ENCODE measurements at places on chromosomes 16 and 17.

- peaks cover 11% of the 10 kb centered on the region for H3K36me3 ChIP-seq
- peak within 1 kb of the TSS; percentile 94 for H3K4me3 ChIP-seq
- H3K4me1 ChIP-seq, result peaks cover 46% of the 10 kb centered on the region
- peak within 1 kb of the TSS; percentile 98 for H3K27ac ChIP-seq
- no peaks in the 10 kb centered on the region for H3K27me3 ChIP-seq
Measured at GRCh38 chr16:50741781-50742575, at the start of gene CYLD. Gene CYLD (plus strand): TSS chr16:50742086. CDS start chr16:50749699, 7,613 bp downstream.

DNA sequence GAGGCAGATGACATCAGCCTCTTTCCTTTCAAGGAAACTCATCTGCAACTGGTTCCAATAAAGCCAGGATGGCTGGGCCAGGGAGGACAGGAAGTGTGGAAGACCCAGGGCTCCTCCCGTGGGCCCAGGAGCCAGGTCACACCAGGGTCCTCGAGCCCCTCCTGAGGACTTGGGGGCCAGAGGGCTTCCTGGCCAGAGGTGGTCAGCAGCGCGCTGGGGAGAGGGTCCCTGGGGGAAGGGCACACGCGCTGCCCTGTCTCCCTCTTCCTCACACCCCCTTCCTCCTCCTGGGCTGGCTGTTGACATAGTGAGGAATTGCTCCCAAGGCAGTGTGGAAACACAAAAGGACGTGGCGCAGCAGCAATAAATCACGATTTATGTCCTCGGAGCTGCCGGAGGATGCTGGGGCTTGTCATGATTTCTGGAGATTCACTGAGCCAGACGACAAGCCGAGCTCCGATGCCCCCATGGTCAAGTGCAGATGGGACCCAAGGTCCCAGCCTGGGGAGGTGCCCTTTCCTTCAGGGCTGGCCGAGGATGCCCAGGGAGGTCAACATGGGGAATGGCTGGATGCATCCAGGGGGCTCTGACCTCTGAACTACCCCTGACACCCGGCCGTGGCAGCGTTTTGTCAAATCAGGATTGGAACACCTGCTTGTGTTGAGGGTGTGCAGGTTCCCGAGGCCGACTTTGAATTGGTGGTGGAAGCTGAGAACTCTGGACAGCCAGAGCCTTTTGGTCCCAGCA, 152.6 kb downstream of the IRF8 start:
- peaks cover 64% of the 10 kb centered on the region for H3K27me3 ChIP-seq
- H3K4me1 ChIP-seq, result peaks cover 5% of the 10 kb centered on the region
- DNase-seq, result no peak
- no peaks in the 10 kb centered on the region for H3K36me3 ChIP-seq

- peaks cover 9% of the 10 kb centered on the region for H3K27me3 ChIP-seq
- no peak overlapping the region for H3K4me3 ChIP-seq
- no peaks in the 10 kb centered on the region for H3K36me3 ChIP-seq
- DNase-seq, result no peak
- H3K4me1 ChIP-seq, result no peaks in the 10 kb centered on the region
Measured at GRCh38 chr16:49376206-49376605, 2.6 kb downstream of the C16orf78 start.

- no peaks in the 10 kb centered on the region for H3K27me3 ChIP-seq
- H3K27ac ChIP-seq, result no peak overlapping the region
- H3K4me1 ChIP-seq, result peaks cover 21% of the 10 kb centered on the region
- DNase-seq, result no peak
Measured at GRCh38 chr17:29574732-29575510, 6.4 kb downstream of the TP53I13 start.

GRCh38 chr17:17888371-17888770, 51.6 kb upstream of the SREBF1 start:
- peaks cover 7% of the 10 kb centered on the region for H3K36me3 ChIP-seq
- H3K27me3 ChIP-seq, result no peaks in the 10 kb centered on the region
- DNase-seq, result no peak
- H3K4me1 ChIP-seq, result peaks cover 4% of the 10 kb centered on the region

DNA sequence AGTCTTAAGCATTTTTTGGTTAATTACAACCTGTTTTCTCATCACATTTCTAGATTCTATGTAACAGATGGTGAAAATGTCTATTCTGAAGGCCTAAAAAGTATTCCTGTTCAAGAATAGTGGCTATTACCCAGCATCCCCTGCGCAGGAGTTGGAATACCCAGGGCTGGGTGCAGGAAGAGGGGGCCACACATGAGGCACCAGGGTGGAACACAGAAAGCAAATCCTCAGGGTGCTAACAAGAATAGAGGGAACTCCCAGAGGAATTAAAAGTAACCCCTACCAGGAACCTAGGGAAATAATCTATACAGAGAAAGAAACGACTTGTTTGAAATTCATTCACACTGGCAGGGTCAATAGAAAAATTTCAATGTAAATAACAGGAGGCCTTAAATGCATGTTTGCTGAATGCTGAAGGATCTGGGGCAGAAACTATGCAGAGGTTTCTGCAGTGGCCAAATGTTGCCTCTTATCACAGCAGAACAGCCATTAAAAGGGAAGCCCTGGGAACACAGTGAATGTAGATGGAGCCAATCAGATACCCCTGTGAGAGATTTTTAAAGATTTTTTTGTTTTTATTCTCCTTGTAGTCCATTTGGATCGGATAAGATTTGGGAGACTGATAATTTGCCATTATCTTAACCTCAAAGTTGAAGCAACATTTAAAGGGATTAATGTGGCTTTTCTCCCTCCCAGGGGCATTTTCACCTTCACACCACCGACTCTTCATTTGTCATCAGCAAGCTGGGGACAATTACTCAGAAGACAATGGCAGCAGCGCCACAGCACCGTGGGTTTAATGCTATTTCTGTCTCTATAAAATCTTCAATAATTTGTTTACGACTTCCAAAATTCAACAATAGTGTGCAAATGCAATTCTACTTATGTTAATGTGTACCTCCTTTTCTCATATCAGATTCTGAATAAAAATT, 196.0 kb upstream of the PSMD7 start:
- peaks cover 12% of the 10 kb centered on the region for H3K27me3 ChIP-seq
- no peaks in the 10 kb centered on the region for H3K4me1 ChIP-seq
- H3K4me3 ChIP-seq, result no peak overlapping the region
- H3K27ac ChIP-seq, result no peak overlapping the region
- no peak for DNase-seq

DNA sequence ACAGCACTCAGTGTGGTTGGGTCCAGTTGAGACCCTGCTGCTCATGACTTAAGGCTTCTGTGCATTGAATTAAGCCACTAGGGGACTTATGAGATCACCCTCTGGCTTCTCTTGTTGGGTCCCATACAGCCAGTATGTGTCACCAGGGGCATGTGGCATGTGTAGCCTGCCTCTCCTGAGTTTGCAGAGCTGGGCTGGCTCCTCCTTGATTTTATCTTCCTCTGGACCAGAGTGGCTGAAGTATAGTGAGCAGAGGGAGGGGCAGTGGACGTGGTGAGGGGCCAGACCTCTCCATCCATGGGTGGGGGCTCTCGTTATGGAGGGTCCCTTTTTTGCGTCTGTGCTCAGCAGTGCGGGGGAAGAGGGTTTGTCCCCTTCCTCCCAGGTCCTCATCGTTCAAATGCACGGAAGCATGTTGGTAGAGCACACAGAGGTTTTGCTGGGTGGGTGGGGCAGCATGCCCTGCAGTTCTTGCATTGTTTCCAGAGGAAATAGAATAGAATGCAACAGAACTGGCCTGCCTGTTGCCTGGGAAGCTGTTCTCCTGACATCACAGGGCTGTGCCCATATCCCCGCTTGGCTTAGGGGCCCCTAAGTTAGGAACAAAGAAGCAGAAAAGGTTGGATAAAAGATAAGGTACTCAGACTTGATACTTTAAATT, 77.4 kb downstream of the SPECC1 start:
- no peak overlapping the region for H3K4me3 ChIP-seq
- H3K27ac ChIP-seq, result no peak overlapping the region
- H3K4me1 ChIP-seq, result peaks cover 12% of the 10 kb centered on the region
- H3K36me3 ChIP-seq, result no peaks in the 10 kb centered on the region

- no peaks in the 10 kb centered on the region for H3K36me3 ChIP-seq
- H3K27ac ChIP-seq, result peak overlapping the region; percentile 60
- H3K4me1 ChIP-seq, result peaks cover 12% of the 10 kb centered on the region
- no peak for DNase-seq
- peak overlapping the region; percentile 15 for H3K4me3 ChIP-seq
Measured at GRCh38 chr17:27217631-27218030, 76.3 kb upstream of the WSB1 start.

DNA sequence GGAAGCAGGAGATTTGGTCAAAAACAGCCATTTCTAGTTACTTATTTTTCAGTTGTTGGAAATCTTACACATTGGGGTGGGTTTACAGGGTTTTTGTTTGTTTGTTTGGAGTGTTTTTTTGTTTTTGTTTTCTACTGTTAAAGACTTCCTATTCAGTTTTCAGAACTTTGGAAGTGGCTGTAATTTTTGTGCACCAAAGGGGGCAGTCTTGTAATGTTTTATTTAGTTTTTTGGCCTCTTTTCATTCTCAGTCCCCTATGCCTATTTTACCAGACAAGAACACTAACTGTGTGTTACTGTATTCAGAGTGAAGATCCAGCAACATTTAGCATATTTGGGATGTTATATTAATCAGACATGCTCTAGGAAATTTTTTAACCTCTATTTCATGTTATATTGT, 20.6 kb downstream of the TPPP3 start:
- H3K27me3 ChIP-seq, result peaks cover 19% of the 10 kb centered on the region
- H3K27ac ChIP-seq, result no peak overlapping the region
- no peaks in the 10 kb centered on the region for H3K4me1 ChIP-seq
- H3K4me3 ChIP-seq, result no peak overlapping the region
- no peaks in the 10 kb centered on the region for H3K36me3 ChIP-seq
- DNase-seq, result no peak

DNA sequence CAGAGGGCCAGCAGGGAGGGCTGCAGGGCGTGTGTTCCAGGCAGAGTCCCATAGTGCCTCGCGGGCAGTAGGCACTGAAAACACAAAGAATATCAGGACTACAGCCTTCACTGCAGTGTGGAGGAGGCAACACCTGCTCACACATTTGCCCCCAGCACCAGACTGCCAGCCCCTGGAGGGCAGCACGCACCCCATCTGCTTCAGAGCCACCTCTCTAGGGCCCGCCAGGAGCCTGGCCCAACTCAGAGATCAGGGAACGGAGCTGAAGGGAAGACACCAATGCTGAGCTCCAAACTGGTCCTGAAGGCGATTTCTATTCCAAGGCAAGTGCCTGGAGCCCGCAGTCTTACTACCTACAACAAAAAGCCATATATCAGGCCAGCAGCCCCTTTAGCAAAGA, 130.3 kb downstream of the ZNF423 start:
- DNase-seq, result no peak
- H3K4me1 ChIP-seq, result no peaks in the 10 kb centered on the region
- no peak overlapping the region for H3K4me3 ChIP-seq
- H3K27me3 ChIP-seq, result peaks cover 5% of the 10 kb centered on the region

GRCh38 chr16:3601614-3602319, 9.6 kb downstream of the SLX4 start:
- H3K36me3 ChIP-seq, result peaks cover 3% of the 10 kb centered on the region
- H3K4me3 ChIP-seq, result no peak overlapping the region
- H3K27ac ChIP-seq, result peak overlapping the region; percentile 73
- H3K4me1 ChIP-seq, result peaks cover 5% of the 10 kb centered on the region
- H3K27me3 ChIP-seq, result no peaks in the 10 kb centered on the region

DNA sequence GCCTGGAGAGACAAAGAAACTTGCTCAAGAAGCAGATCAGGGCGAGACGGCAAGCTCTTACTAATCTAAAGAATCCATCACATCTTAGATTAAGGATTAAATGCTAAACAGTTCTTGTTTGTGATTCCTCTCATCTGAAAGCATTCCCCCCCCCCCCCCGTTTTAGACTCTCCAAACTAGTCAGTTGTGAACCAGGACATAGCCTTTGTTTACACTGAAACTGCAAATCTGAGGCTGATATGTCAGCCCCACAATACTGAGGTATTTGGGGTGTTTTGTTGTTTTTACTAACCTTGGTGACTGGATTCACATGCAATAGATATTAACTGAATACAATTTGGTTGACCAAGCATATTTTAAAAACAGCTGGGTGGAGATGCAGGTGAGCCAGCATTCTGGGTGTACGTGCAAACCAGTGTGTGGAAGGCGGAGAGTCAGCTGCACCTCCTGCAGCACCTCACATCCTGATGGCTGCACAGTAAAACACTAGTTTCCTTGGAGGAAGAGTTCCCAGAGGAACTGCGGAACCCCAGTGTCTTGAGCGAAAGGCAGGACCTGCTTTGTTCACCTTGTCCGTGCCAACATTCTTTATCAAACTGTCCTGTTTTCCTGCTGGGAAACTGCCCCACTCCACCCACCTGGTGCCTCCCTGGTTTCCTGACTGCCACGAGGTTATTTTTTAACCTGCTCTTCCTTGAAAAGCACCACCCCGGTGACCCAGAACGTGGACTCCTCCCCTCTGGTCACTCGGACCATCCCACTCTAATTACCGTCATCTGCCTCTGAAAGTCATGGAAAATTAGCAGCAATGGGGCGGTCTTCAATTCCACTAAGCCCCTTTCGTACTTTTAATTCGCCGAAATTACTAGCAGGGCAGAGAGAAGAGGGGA, 1.2 kb upstream of the YPEL2 start:
- no peaks in the 10 kb centered on the region for H3K27me3 ChIP-seq

DNA sequence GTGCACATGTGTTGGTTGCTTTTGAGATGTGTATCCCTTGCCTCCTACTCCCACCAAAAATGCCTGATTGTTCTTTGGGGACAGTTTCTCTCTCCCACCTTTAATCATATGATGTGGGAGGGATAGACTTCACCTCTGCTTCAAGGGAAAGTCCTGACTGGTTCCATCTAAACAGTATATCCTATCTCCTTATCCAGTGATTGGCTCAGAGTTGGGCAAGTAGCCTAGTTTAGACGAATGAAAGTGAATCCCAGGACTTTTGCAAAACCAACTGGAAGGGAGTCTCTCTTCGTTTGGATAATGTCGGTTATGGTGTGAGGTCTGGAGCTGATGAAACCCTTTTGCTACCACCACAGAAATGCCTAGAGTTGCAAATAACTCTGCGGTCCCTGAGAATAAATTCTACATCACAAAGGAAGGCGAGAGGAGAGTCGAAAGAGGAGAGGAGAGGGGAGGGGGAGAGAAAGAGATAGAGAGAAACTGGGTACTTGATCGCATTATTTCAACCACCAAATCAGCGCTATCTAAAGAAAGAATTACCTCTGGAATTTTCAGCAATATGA, 77.1 kb upstream of the SALL1 start:
- H3K36me3 ChIP-seq, result no peaks in the 10 kb centered on the region
- H3K4me3 ChIP-seq, result no peak overlapping the region
- no peaks in the 10 kb centered on the region for H3K4me1 ChIP-seq
- H3K27ac ChIP-seq, result no peak overlapping the region
- H3K27me3 ChIP-seq, result no peaks in the 10 kb centered on the region
- no peak for DNase-seq

DNA sequence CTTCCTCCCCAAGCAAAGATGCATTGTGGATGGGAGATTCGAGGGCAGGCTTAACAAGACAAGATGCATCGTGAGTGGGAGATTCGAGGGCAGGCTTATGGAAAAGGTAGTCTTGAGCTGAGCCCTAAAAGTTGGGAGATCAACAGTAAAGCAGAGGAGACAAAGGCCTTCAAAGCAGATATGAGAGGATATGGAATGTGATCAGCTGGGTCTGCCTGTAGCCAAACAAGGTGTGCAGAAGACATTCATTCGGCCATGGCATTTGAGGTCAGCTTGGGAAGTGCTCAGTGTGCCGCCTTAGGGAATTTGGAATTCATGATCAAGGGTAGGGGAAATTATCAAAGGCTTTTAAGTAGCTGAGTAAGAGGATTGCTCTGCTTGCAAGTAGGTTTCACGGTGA, 39.5 kb downstream of the DNAH9 start:
- no peak overlapping the region for H3K4me3 ChIP-seq
- H3K27ac ChIP-seq, result no peak overlapping the region
- H3K27me3 ChIP-seq, result peaks cover 9% of the 10 kb centered on the region
- H3K4me1 ChIP-seq, result no peaks in the 10 kb centered on the region

- no peak overlapping the region for H3K27ac ChIP-seq
- no peaks in the 10 kb centered on the region for H3K4me1 ChIP-seq
- no peak overlapping the region for H3K4me3 ChIP-seq
- H3K27me3 ChIP-seq, result peaks cover 21% of the 10 kb centered on the region
- no peak for DNase-seq
Measured at GRCh38 chr16:80100186-80100585, 440.6 kb upstream of the DYNLRB2 start.
